NCI-H187 treated with DMSO at 0.1 percent for 48 hours (cell line): ENCODE measurements at places on chromosomes 16 and 17.

- no peak for DNase-seq
These were observed 31.8 kb downstream of the USP7 start for GRCh38 chr16:8931859-8932258.

- DNase-seq: no peak
These were observed 111.6 kb downstream of the GRIN2A start for GRCh38 chr16:10070591-10070990.

GRCh38 chr17:35766903-35767510, 6.3 kb downstream of the C17orf50 start:
- no peak for DNase-seq

GRCh38 chr16:84566545-84567257, 51.2 kb downstream of the COTL1 start:
- no peak for DNase-seq

DNA sequence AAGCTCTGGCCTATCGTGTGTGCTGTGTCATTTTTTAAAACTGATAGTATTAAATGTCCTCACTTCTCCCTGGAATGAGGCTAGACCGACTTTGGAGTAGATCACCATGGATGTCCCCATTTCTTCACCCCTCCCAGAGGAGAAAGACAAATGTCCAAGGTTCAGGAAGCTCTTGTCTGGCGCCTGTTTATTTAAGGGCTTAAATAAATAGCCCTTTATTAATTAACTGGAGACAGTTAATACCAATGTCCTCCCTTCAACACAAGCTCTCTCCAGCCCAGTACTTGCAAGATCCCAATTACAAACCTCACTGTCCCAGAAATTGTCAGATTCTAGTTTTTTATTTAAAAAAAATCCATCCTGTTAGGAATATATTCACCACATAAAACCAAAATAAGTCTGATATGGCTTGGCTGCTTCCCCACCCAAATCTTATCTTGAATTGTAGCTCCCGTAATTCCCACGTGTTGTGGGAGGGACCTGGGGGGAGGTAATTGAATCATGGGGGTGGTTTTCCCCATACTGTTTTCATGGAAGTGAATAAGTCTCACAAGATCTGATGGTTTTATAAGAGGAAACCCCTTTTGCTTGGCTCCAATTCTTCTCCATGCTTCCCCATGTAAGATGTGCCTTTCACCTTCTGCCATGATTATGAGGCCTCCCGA, 344.4 kb downstream of the SHISA9 start:
- DNase-seq: no peak

DNA sequence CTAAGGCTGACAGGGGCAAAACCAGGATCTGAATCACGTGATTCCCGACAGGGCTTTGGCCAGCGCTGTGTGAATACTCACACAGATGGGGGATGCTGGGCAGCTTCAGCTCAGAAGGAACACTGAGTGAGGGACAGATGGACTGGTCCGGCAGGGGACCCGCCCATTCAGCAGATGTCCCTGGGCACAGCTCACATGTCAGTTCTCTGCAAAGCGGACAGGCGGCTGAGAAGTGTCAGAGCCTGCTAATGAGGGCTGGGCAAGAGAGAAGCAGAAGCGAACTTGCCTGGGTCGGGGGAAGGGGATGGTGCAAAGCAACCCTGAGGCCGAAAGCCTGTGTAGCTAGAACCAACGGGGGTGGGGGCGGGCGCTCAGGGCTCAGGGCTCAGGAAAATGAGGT, 11.9 kb upstream of the GLIS2 start:
- no peak for DNase-seq

DNA sequence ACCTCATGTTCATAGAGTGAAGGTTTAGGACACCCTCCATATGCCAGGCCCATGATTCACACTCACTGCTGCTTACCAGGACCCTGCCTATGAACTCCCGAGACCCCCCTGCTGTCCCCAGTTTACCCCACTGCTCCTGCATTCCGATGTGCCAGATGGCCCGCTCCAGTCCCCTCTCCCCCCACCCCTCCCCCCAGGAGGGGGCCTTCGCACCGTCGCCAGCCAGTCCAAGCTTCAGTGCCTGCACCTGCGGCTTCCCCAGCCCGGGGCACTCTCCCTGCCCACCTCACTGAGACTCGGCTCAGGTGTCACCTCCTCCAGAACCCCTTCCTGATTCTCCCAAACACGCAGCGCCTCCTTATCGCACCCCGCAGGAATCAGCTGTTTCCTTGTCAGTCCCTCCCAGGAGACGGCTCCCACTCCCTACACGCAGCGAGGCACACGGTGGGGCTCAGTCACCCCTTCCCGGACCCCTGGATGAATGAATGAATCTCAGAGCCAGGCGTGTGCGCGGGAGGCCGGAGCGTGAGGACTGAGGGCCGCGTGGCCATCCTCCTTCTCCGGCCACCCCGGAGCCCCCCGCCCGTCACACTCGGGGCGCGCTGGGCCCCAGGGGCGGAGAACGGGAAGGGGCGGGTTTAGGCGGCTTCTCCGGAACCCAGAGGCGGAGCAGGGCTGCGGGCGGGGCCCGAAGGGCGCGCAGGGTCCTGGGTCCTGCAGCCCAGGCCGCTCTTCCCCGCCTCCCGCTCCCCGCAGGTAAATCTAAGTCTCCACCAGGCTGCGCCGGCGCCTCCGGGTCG, 1.6 kb downstream of the MYO1C start:
- DNase-seq: no peak

DNA sequence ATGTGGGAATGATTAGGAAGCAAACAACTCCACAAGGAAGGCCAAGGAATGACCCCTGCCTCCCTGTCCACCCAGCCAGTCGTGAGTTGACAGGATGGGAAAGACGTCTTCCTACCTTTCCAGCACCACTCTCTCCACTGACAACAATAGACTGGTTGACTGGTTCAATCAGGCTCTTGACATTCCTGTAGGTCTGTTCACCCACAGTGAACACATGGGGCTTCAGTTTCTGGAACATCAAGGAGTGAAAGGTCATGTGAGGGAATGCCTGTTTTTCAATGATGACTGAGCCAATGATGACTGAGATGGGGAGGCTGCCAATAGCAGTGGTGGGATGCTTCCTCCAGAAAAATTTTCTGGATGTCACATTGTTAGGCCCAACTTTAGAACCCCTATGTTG, 9.6 kb downstream of the MYO19 start:
- no peak for DNase-seq

- no peak for DNase-seq
These were observed 11.1 kb downstream of the IL32 start for GRCh38 chr16:3076577-3076976.

GRCh38 chr16:87583453-87584131, 18.7 kb upstream of the JPH3 start:
- no peak for DNase-seq

- no peak for DNase-seq
These were observed 7.7 kb upstream of the SRRM2 start for GRCh38 chr16:2744711-2745110.

DNA sequence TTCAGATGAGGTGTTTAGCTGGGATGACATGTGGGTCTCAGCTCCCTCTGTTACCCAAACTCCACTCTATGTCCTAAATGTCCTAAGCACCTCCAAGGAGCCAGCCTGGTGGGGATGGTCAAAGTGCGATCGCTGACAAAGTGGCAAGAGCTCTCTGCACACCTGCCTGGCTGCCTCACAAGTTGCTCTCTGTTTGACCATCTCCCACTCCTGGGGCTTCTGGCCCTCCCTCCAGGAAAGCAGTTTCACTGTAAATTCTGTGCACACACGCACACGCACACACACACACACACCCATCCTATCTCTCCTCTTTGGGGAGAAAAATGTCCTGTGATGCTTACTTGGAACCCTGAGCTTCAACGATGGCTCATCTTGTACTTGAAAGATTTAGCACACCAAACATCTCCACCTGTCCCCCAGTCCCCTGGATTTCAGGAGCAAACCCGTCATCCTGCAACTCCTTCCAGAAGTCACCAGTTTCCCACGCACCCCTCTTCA, 1.7 kb downstream of the PITPNA start:
- DNase-seq: no peak
